AG08395 (cell line): ENCODE measurements at places on chromosomes 2 and 18.

- no peak for DNase-seq
These were observed 23.7 kb downstream of the NCAPH start for GRCh38 chr2:96359310-96359709.

- DNase-seq = no peak
These were observed 19.3 kb upstream of the TMEM18 start for GRCh38 chr2:696463-696862.

DNA sequence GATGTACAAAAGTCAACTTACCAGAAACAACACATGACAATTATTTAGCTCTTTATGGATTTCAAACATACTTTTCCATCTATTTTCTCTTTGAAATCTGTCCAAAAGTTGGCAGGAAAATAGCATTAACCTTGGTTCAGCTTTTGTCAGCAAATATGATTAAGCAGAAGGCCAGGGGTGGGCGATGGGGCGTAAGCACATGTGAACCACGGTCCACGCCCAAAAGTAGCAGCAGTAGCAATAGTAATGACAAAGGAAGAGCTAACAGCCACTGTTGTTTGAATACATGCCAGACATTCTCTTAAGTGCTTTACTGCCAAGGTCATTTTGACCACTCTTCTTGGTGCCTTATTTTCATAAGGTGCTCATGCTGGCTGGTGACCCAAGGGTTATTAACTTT lies 73.5 kb downstream of the ANTXR1 start:
- DNase-seq = no peak

- DNase-seq = no peak
These were observed 128.7 kb downstream of the LYPD6B start for GRCh38 chr2:149167001-149167780.

DNA sequence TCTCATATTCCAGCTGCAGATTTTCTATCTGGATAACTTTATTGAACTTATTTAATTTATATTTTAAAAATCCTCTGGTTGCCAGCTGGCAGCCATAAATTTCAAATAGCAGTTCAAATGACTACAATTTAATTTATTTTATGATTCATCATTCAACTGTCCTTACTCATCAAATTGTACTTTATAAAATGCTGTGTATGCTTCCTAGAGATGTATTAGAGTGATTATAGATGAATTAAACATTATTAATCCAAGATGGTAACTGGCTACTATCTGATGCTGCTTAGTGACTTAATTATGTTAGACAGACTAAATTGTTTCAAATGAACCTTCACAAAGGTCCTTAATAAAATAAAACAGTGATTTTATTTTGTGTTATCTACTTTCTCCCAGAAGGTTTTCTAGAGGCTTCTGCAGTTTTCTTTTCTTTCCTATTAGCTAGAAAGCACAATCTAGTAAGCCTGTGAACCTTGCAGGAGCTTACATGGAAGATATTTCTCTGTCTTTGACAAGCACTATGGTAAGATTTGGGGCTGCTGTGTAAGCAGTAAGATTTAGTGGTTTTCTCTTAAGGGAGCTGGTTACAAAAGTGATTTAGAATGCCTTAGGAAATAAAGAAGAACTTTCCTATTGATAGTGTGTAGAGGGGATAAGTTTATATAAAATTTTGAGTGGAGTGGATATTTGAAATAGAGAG lies 322.3 kb downstream of the FSIP2 start:
- no peak for DNase-seq

DNA sequence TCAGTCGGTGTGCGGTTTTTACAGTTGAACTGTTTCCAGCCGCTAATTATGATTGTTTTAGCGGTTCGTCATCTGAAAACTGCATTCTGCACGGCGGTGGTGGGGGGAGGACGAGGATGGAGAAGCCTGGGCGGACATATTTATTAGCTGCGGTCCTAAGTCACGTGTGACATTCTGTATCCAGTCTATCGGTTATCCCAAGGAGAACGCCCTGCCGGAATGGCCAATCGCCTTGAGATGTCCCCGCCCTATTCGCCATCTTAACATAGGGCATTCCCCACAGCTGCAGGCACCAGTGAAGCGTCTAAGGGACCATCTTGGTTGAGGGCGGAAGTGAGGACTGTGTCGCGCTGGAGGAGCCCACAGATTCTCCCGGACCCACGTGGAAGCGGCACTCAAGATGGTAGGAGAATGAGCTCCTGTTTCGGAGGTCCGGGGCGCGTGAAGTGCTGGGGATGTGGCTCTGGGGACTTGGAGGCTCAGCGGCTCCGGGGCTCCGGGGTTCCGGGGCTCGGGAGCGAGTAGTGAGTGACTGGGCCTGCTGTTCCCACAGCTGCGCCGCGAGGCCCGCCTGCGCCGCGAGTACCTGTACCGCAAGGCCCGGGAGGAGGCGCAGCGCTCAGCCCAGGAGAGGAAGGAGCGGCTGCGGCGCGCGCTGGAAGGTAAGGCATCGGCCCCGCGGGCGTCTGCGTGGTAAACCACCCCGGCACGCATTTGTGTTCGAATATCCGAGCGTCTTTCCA lies at the start of gene IMP4:
TSS of gene IMP4 (plus strand) at position 365 of the 743 bp plus-strand sequence. CDS start at position 401, 36 bp downstream.
- DNase-seq = peak; percentile 95

DNA sequence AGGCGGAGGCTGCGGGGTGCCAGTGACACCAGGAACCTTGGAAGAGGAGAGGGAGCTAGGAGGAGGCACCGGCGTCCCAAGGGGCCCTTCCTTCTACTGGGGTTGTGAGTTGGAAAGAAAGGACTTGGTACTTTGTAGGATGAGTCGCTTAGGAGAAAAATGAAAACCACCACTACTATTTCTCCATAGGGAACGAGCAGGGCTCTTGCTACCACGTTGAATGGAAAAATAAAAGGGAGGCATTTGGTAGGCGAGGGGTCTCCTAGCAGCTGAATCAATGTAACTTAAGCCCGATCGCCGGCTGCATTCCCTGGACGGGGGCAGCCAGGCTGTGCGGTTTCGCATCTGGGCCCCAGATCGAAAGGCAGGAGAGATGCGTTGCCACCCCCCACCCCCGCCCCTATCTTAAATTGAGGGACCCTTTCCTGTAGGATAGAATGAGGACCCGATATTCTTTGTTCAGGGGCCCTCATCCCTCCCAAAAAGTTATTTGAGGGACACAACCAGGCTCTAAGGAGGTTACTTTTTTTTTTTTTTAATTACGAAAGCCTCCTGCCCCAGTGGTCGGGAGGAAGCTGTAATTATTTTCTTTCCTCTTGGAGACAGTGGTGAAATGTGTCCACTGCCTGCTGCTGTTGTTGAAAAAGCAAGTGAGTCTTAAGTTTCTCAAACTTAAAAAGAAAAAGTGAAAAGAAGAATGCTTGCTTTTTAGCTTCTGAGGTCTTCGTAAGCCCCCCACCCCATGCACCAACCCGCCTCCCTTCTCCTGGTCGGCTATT lies 1.3 kb downstream of the IGFBP2 start:
- no peak for DNase-seq
